ENCODE measurements at places on chromosomes 5 and 9.

DNA sequence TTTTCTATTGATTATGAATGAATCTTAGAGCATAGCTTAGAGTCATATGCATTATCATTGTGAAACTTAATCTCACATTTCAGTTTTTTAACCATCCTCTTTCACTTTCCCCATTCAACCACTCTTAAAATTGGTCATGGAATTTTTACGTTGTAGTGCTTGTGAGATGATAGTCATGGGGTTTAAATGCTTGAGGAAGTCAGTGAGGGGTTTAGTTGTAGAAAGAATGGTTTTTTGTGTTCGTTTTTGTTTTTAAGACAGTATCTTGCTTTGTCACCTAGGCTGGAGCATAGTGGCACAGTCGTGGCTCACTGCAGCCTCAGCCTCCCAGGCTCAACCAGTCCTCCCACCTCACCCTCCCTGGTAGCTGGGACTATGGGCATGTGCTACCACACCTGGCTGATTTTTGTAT, 19.6 kb downstream of the UGCG start:
- no peak for DNase-seq

- DNase-seq: no peak
Observed at GRCh38 chr5:122218778-122219177, 89.4 kb downstream of the ZNF474 start.

- DNase-seq: no peak
Observed at GRCh38 chr5:132211787-132212186, 15.9 kb downstream of the P4HA2 start.

- no peak for DNase-seq
Observed at GRCh38 chr5:80125022-80125961, 90.1 kb downstream of the THBS4 start.

GRCh38 chr5:104178829-104179456, 616.4 kb upstream of the NUDT12 start:
- DNase-seq: no peak

GRCh38 chr5:68953231-68953874, 140.5 kb upstream of the SLC30A5 start:
- no peak for DNase-seq

Measured in stimulated activated CD8-positive, alpha-beta memory T cell treated with anti-CD3 and anti-CD28 coated beads, Interleukin-4, amount 100 ng/mL, for 4 hours (primary cell).